ENCODE measurements at places on chromosomes 12 and 14.

- DNase-seq = no peak
Measured at GRCh38 chr12:86256163-86256562, at the start of gene MGAT4C. TSS of gene MGAT4C (minus strand) at chr12:86256391.

DNA sequence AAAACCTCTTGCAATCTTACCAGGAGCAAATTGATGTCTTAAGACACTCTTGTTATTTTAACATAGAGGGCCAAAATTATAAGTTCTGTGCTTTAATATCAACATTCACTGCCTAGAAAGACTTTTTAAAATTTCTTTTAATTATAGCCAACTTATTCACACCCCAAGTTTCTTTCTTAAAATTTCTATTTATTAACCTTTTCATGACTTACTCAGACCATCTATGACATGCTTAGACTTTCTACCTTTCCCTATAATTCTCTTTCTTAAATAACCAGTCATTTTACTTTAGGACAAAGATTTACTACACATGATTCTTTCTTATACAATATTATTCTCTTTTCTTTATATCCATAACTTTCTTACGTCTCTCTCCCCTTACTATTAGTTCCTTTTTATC lies 220.4 kb downstream of the NUBPL start:
- DNase-seq = no peak

- DNase-seq = no peak
Measured at GRCh38 chr14:35248476-35248788, 43.8 kb upstream of the PSMA6 start.

GRCh38 chr12:95615749-95616148 lies 64.5 kb upstream of the USP44 start:
- no peak for DNase-seq

Measured in stimulated activated naive CD4-positive, alpha-beta T cell (primary cell).